Bronchial epithelial cell (primary cell): ENCODE measurements at places on chromosomes 6 and 20.

DNA sequence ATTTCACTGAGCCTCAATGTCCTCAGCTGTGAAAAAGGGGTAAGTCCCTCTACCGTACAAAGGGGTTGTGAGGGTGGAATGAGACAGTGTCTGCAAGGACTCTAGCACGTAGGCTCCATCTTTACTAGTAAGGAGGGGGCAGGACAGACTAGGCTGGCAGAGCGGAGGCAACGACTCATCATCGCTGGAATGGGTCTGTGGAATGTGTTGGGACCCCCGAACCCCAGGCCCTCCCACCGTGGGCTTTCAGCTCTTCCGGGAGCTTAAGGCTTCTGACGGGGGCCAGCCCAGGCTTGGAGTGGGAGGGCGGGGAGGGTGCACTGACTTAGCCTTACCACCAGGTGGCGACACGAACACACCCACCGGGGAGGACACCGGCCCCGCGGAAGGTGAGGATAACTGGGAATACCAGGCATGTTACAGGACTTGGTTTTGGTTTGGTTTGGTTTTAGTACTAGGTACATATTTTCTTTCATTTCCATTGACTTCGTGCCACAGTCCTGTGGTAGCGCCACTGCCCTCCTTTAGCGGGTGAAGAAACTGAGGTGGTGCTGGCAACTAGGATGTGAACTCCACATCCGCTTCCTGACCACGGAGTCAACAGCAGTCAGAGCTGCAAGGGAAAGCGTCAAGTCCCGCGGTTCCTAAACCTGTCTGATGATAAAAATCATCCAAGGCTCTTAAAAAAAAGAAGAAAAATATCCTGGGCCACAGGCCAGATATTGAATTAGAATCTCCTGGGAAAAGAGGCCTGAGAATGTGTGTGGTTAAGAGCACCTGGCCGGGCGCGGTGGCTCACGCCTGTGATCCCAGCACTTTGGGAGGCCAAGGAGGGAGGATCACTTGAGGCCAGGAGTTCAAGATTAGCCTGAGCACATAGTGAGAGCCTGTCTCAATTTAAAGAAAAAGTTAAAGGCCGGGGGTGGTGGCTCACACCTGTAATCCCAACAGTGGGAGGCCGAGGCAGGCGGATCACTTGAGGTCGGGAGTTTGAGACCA, 10.3 kb upstream of the TULP1 start:
- peak; percentile 49 for DNase-seq

GRCh38 chr6:39555136-39555535, 170.1 kb downstream of the KIF6 start:
- DNase-seq = no peak

DNA sequence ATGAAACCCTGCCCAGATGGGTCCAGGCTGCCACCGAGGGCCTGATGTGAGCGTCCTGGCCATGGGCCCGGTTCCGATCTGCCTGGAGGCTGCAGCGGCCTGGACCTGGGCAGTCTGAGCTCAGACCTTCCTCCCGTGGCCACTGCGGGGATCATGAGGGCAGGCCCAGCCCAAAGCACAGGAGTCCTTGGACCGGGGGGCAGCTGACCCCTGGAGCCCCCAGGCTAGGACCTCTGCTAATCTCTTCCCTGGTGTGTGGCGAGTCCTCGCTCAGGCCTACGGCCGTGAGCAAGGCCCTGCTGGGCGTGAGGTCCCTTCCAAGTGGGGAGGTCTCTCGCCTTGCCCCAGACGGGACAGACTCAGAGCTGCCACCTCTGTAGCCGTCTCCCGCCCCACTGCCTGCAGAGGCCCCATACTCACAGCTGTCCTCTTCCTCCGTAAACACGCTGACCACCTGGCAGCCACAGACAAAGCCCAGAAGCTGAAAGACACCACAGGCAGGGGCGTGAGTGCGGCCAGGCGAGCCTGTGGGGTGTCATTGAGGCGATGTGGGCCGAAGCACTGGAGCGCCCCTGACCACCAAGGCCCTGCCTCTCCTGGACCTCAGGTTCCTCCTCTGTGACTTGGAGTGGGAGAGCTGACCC, 8.0 kb downstream of the BIRC7 start:
- no peak for DNase-seq

GRCh38 chr20:40506537-40506939, 182.5 kb downstream of the MAFB start:
- DNase-seq = peak; percentile 95

GRCh38 chr20:43849496-43850186, 65.0 kb upstream of the TOX2 start:
- DNase-seq = peak; percentile 59

DNA sequence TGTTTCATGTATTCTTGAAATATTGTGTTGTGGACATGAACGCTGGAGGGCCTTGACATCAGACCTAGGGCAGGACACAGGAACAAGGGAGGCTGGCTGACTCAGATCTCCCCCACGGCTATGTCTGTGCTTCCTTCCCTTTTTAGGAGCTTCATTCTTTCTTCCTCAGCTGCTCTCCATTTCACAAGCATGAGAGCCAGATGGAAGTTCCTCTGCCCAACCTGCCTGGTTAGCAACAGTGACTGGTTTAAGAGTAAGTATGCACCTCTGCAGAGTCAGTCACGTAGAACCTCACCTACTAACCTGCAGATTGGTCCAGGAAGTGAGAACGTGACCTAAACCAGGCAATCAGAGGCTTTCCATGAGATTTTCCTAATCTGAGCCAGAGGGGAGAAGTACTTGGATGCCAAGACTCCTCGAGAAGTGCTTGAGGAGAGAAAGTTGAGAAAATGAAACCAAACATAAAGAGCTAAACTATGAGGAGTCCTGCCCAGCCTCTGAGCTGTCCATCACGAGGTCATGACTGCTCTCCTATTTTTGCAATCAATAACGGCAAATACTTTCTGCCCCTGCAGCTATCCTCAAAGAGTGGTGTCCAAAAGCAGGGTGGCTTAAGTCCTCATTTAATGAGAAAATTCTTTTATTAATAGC, 465.2 kb upstream of the CITED2 start:
- DNase-seq = no peak

- peak; percentile 69 for DNase-seq
These were observed 134.6 kb downstream of the SOBP start for GRCh38 chr6:107624541-107624940.

DNA sequence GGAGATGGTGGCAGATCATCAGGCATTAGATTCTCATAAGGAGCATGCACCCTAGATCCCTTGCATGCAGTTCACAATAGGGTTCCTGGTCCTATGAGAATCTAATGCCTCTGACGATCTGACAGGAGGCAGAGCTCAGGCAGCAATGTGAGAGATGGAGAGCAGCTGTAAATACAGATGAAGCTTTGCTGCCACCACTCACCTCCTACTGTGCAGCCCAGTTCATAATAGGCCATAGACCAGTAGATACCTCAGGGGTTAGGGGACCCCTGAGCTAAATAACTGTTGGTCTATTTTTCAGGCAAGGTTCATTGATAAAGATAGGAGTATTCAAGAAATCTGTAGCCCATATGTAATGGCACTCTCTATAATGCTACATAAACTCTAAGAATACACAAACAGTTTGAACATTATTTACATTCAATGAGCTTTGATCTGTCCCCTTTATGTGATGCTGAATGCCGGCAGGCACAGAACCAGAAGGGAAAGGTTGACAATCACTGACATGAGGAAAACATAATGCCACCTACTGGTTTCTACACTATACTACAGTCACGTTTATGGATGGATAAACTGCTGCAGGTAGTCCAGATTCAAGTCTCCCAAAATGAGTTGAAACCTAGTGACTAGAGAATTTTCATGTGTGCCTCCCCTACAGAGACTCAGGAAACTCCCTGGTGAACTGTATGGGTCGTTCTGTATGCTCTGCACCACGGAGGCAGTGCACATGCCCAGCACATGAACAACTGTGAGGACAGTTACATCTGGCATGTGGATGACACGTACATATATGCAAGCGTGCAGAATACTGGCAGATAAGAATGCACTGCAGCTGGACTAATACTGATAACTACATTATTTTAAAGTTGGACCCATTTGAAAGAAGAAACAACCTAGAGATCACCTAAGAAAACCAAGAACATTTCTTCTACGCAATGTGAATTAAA, 72.0 kb downstream of the DST start:
- DNase-seq = peak; percentile 43
